Activated naive CD8-positive, alpha-beta T cell treated with anti-CD3 and anti-CD28 coated beads, Interleukin-2, amount 10 ng/mL, durations not matched to agents 7 days and 5 days (primary cell): ENCODE measurements at places on chromosomes 1 and 21. TPM values are rescaled to one million over a fixed set of nuclear protein-coding genes. Genes with fewer than 3 reads are reported as not detected.

DNA sequence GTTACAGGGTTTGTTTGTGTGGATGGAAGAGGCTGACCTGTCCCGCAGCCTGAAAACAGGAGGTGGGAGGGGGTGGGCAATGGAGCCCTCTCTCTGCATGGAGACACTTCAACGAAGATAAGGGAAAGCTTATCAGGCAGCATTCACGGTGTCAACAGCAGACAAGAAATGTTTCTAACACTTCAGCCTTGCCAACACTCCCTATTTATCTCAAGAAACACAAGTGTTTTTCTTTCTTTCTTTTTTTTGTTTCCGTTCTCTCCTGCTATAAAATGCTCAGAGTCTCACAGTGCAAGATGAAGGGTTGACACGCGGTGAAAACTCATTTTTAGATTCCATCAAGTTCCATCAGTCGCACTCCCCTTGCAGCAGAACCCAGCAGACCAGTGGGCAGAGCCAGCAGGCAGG is 594.4 kb downstream of the MATN1 start:
- DNase-seq, result no peak

GRCh38 chr21:36928960-36929359 is 37.5 kb downstream of the HLCS start:
- no peak for DNase-seq

GRCh38 chr1:56404561-56405030 is 174.8 kb downstream of the PLPP3 start:
- DNase-seq, result no peak

Gene OR2L13
- total RNA-seq, result not detected

Gene TNNI3K
- 0.45 TPM for total RNA-seq

GRCh38 chr1:30535595-30536325 is 187.6 kb downstream of the MATN1 start:
- DNase-seq, result no peak

- no peak for DNase-seq
Measured at GRCh38 chr21:38834725-38835124, 29.0 kb downstream of the ETS2 start.

Gene ZZZ3
- 45.3 TPM for total RNA-seq

DNA sequence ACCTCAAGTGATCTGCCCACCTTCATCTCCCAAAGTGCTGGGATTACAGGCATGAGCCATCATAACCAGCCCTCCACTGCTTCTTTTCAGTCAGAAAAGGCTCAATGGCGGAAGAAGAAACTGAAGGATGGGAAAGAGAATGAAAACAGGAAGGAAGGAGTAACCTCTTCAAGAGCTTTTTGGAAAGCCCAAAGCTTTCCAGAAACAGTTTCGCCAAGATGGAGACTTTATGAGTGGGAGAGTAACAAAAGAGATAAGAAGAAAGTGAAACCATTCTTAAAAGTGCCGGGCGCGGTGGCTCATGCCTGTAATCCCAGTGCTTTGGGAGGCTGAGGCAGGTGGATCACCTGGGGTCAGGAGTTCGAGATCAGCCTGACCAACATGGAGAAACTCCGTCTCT is 62.7 kb upstream of the NBL1 start:
- no peak for DNase-seq

- no peak for DNase-seq
Measured at GRCh38 chr1:37759451-37759850, 5.5 kb downstream of the EPHA10 start.

Gene EDARADD
- total RNA-seq, result 3.1 TPM

DNA sequence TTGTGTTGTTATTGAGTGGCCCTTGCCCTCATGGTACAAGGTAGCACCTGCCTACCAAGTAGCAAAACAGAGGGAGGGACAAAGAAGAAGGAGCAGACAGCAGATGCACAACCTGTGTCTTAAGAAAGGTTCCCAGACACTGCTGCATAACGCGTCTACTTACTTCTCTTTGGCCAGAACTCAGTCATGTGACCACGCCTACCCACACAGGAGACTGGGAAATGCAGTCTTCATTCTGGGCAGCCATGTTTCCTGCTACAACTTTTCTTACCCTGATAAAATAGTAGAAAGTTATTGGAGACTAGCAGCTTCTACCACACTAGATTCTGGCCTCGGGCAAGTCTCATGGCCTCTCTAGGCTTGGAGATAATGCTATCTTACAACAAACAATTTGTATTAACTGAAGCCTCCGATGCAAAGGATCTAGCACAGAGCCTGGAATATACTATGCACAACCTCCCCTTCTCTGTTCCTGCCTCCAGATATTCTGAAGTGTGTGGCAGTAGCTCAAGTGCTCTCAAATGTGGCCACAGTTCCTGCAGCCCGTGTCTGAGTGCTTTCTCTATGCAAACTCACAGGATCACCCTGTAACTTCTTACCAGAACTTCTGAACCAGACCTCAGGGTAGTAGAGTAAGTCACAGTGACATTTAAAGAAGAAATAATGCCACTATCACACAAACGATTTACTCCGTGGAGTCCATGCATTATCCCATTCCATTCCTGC is 34.1 kb upstream of the BTG2 start:
- no peak for DNase-seq

- no peak for DNase-seq
Measured at GRCh38 chr21:31618696-31619430, 40.6 kb upstream of the SOD1 start.
